ENCODE measurements at places on chromosomes 6 and 20.
A peak's percentile ranks its signal among the peaks of the same experiment; 100 is the strongest.

DNA sequence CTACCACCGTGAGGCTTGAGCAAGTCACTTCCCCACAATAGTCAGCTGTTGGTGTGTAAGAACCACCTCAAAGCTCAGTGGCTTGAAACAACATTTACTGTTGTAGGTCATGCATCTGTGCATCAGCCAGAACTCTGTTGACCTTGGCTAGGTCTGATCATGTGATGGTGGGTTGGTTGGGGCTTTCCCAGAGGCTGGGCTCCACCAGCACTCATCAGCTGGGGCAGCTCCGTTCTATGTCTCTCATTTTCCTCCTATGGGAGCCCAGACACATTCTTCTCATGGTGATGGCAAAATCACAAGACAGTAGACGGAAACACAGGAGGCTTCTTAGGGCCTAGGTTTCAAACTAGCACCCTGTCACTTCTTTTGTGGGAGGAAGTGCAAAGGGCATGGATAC, 42.8 kb upstream of the PSMF1 start:
- DNase-seq, result no peak

DNA sequence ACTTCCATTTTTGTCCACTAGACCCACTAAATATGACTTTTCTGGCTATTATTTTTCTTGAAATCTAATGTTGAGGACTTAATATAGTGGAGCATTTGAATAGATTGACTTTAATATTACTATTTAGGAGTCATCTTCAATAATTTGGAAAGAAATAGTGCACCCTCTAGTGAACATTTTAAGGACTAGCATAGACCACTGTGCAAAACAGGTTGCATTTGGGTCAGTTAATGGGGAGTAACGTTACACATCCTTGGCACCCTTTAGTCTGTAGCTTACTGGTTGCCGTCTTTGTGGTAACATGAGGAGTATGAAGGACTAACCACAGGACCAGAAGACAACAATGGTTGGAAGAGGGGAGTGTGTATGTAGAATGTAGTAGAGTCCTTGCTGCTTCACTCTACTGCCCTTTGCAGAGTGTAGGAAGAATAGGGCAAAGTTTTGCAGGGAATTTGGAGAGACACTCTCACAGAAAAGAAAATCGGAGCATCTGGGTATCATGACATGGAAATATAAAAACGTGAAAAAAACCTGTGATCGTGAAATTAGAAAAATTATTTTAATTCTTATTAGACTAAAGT, 25.2 kb downstream of the RFPL4B start:
- no peak for DNase-seq

DNA sequence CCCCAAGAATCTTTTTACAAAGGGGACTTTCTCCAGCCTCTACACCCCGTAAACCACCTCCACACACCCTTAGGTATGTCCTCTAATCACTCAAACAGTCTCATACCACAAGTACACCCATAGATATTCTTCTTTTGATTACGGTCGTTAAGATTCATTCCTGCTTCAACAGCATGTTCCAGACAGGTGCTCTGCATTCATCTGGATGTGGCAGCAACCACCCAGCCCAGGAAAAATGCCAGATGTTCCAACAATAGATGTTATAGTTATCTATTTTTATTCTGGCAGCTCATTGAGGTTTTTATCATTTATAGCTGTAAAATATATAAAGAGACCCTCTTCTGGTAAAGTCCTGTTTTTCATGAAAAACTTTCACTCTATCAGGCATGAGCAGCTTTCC, 60.7 kb downstream of the SIM1 start:
- DNase-seq, result no peak

GRCh38 chr6:158002951-158003853, 21.5 kb downstream of the SYNJ2 start:
- DNase-seq, result peak; percentile 78

DNA sequence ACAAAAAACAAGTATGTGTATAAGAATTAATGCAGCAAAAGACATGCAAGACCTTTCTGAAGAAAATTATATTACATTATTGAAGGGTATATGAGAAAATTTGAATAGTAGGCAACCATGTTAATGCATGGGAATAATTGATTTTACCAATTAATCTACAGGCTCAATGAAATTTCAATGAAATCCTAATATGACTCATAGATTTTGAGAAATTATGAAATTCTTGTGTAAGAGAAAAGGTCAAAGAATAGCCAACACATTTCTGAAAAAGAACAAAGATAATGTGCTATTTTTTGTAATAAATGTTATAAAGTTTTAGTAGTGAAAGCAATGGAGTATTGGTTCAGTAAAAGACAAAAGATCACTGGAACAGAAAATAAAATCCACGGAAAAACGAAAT, 18.4 kb downstream of the TSBP1 start:
- DNase-seq, result no peak

DNA sequence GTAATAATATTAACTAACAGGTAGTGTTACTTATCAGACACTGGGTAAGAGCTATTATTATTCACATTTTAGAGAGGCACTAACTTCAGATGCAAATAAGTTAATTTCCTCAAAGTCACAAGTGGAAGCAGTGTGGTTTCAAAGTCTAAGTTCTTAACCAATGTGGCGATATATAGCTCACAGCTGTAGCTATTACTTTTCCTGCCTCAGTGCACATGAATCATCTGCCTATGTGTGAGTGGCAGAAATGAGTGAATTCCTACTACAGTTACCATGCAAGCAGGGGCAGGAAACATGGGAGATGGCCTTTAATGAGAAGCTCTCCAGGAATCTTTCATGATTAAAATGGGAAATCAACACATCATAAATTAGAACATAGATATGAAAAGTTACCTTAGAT, 126.2 kb upstream of the EYA4 start:
- DNase-seq, result no peak

GRCh38 chr6:84403545-84403944, 176.1 kb upstream of the CEP162 start:
- DNase-seq, result no peak

DNA sequence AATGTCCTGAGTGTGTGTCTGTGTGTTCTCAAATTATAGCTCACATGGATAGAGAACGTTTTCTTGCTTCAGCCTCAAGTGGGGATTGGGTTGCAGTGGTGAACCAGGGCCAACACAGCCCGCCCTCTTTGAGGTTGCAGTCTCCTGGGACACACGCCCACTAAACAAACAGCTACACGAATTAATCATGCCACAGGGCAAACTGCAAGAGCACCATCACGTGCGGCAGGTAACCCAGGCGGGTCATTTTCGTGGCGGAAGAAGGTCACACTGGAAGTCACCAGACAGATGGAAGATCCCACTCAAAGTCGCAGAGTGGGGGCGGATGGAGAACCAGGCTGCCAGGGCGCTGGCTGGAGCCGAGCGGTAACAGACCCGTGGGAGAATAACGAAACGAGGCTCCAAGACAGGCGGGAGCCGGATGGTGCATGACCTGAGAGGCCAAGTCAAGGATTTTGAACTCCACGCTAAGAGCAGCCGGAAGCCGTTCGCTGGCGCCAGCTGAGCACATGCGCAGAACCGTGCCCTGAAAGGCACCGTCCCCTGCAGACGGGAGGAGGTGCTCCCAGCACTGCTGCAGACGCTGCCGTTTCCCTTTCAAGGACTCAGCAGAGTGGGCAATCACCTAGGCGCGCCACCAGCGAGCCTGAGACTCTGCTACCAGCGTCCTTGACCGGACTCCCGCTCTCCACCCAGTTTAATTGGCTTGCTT, 10.7 kb downstream of the DLL1 start:
- peak; percentile 67 for DNase-seq

DNA sequence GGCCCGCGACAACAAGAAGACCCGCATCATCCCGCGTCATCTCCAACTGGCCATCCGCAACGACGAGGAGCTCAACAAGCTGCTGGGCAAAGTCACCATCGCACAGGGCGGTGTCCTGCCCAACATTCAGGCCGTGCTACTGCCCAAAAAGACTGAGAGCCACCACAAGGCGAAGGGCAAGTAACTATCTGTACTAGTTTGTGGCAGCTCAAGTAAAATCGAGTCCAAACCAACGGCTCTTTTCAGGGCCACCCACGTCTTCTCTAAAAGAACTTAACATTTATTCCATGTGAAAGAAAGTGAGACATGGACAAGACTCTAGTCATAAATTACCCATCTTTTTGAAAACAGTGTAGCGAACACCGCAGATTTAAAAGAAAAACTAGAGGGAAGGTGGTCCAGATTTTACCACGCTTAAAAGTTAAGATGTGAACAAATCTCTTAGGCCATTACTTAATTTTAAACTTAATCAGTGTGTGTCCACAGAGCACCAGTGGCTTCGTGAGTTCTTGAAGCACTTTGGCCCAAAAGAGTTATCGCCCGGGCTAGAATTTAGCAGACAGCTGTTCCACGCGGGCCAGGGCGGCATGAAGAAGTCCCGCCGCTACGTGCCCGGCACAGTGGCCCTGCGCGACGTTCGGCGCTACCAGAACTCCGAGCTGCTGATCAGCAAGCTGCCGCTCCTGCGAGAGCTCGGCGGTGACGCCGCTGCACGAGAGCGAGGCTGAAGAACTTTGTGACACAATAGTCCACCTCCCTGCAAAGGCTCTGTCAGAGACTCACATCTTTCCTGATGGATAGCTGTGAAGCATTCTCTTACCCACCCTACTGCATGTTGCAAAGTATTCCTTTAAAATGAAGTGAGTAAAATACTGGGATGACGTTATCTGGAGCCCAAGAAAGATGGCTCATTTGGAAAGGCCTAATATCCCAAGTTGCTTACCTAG, 113.9 kb upstream of the PRSS16 start:
- DNase-seq, result peak; percentile 65

- DNase-seq, result no peak
These were observed 121.5 kb upstream of the RIPOR2 start for GRCh38 chr6:25057111-25057905.

- DNase-seq, result no peak
These were observed 77.0 kb downstream of the ATXN1 start for GRCh38 chr6:16684195-16684689.

- no peak for DNase-seq
These were observed 177.3 kb downstream of the GMPR start for GRCh38 chr6:16415677-16416076.

DNA sequence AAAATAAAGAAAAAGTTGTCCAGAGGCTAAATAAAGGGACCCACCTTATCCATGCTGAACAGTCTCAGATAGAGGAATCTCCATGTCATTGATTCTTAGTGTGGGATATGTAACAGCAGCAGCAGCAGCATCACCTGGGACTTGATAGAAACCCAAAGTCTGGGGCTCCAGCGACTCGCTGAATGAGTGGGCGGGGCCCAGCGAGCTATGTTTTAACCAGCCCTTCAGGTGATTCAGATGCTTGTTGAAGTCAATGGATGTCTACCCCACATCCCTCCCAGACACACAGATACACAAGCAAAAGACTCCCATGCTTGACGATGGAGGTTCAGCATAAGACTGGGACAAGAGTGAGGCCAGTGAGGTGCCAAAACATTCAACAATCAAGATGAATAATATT, 298.6 kb downstream of the UBE3D start:
- no peak for DNase-seq

- DNase-seq, result no peak
These were observed 251.0 kb downstream of the KHDC1L start for GRCh38 chr6:72974276-72974675.

- DNase-seq, result peak; percentile 86
These were observed at the start of gene MAP7 for GRCh38 chr6:136550330-136551071. MAP7 (minus strand) TSS chr6:136550422; CDS start chr6:136550408, 14 bp downstream.

DNA sequence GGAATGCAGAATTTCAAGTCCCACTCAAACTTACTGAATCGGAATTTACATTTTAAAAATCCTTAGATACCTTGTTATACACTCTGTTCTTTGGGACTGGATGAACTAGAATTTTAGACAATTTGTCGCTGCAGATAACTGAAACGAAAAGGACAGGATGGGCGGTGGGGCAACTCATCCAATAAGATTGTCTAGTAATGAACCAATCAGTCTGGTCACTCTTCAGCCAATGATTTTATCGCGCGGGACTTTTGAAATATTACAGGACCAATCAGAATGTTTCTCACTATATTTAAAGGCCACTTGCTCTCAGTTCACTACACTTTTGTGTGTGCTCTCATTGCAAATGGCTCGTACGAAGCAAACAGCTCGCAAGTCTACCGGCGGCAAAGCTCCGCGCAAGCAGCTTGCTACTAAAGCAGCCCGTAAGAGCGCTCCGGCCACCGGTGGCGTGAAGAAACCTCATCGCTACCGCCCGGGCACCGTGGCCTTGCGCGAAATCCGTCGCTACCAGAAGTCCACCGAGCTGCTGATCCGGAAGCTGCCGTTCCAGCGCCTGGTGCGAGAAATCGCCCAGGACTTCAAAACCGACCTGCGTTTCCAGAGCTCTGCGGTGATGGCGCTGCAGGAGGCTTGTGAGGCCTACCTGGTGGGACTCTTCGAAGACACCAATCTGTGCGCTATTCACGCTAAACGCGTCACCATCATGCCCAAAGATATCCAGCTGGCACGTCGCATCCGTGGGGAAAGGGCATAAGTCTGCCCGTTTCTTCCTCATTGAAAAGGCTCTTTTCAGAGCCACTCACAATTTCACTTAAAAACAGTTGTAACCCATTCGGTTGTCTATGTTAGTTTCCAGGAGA, 41.9 kb upstream of the HFE start:
- DNase-seq, result peak; percentile 94

- peak; percentile 52 for DNase-seq
These were observed at the start of gene SDC4 for GRCh38 chr20:45347936-45348778. SDC4 (minus strand) TSS chr20:45348424; CDS start chr20:45348384, 40 bp downstream.

- no peak for DNase-seq
These were observed 262.0 kb downstream of the MAFB start for GRCh38 chr20:40427026-40427425.

DNA sequence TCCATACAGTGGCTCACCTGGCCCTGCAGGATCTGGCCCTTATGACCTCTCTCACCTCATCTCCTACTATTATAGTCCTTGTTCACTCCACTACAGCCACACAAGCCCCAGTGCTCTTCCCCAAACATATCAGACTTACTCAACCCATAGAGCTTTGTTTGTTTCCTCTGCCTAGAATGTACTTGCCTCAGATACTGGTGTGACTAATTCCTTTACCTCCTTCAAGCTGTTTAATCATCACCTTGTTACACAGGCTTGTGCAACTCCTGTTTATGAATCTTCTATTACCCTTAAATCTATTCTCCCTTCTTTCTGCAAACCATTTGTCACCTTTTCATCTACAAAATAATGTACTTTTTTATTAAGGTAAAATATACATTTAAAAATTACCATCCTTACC, 3.2 kb downstream of the DEFB125 start:
- no peak for DNase-seq

DNA sequence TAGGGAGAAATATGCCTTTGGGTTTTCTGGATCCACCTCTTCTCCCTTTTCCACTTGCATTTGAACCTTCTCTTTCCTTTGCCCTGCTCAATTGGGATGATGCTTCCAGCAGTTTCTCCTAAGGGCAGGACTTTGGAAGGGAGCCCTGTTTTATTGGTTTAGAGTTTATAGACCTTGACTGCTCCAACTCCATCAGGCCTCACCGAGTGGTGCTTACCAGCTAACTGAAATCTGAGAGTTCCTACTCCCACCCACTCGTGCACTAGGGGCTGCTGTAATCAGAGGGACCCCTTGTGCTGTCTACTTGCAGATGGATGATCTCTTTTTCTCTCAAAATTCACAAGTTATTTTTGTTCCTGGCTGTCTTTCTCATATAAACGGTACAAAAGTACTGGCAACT, 121.3 kb upstream of the SLC22A16 start:
- no peak for DNase-seq

Data from mucosa of gallbladder (tissue), 1 donor.